ENCODE measurements at places on chromosomes 4 and X.

DNA sequence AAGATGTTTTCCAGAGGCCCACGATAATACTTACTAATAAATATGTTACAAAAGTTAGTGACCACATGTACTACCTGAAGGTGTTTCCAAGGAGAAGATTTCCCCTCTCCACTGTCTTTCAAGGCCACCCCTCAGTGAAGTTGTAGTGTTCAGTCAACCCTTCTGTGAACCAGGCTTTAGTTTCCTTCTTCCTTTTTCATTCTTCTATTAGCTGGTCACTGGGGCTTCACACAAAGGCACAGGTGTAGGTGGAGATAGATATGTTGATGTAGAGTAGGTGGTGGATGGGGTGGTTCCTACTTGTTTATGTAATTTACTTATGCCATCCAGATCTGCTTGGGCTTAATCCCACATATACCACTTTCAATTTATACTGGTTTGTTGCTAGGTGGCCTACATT, 43.3 kb upstream of the ADAM29 start:
- no peak for DNase-seq

DNA sequence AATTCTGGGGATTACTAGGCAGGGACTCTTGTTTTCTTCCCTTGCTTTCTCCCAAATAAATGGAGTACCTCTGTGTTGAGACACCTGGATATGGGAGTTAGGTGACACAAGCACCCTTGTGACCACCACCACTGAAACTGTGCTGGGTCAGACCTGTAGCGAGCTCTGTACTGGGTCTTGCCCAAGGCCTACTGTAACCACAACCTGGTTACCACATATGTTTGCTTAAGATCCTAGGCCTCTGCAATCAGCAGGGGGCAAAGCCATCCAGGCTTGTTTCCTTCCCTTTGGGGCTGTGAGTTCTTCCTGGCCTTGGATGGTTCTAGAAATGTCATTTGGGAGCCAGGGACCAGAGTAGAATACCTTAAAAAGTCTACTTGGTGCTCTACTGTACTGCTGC, 49.4 kb downstream of the LPAR4 start:
- DNase-seq: no peak

GRCh38 chr4:1713003-1713851, 1.1 kb upstream of the SLBP start:
- no peak for DNase-seq

DNA sequence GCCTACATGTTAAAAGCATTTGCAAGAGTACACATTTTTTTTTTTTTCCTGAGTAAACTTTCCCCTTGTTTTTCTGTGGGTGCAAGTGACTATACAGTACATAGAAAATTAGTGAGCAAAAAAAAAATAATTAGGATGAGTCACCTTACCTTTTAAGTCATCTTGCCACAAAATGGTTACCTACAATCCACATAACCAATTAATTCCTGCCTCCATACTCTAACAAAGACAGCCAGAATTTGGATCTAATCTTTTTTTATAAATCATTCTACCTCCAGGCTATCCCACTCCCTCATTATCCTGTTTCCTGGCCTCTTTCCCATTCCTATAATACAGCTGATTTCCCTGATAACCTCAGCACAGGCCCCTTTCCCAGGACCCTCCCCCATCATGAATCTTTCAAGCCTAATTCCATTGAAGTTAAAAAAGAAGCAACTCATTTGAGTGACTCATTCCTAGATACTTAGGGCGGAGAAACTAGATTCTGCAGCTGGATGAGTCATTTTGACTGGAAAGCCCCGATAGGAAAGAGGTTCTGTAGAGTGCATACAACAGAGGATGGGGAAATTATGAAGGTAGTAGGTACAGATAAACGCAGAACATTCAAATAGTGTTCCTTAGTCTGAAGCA, 128.2 kb downstream of the C4orf51 start:
- DNase-seq: no peak

GRCh38 chr4:173012608-173013007, 156.0 kb upstream of the GALNT7 start:
- DNase-seq: no peak

GRCh38 chrX:12139934-12140611, 1.8 kb downstream of the FRMPD4 start:
- no peak for DNase-seq

DNA sequence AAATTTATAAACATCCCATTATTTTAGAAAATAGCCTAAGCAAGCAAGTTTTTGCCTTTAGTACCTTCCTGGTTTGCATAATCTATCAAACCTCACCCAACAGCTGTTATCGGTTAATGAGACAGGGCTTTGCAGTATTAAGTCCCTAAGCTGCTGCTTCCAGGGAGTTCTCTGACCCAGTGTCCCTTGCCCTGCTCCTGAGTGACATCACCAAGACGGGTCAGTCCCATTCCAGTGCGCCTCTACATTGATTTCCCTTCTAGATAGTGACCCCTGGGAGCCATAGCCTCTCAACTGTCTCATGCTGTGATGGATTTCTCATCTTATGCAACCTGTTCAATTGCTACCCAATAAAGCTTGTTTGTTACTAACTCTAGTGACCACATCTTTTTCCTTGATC, 410.4 kb downstream of the SPOCK3 start:
- DNase-seq: no peak

DNA sequence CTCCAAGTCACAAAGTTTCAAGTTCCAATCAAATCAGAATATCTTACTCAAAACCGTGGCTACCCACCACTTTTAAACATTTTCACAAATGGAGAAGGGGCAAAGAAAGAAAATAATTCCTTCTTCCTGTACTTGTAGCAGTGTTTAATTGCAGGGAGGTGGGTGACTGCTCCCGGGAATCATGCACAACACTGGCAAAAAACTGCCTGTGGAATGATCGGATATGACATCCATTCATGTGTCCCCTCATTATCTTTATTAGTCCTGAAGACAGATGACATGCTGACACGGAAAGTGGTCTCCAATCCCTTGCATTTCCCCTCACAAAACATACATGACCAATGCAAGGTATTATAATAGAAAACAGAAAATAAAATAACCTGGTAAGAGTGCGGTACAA, 2.0 kb downstream of the TSPAN5 start:
- DNase-seq: no peak

GRCh38 chr4:43651991-43652390, 759.5 kb downstream of the GRXCR1 start:
- no peak for DNase-seq

DNA sequence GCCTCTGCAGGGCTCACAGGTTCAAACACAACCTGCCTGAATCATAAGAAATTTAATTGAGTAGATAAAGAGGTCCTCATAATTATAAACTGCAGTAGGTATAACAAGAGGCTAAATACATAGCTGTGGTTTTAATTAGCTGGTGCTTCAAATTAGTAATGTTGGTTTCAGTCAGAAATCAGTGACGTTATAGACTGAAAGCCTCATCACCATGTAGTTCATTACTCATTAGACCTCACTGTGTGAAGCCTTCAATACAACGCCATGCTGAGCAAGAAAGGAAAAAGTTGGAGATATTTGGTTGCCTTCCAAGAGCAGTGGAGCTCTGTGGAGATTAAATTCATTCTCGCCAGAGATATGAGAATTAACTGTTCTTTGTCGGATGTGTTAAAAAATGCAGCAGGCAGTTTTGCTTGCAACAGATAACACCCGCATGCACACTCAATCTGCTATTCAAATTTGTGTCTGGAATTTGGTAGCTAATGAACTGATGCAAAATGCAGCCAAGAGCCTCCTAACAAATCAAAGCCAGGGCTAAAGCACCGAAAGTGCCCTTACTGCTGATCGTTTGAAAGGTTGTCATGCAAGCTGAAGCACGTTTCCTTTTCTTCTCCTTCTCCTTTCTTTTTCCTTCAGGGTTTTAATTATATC, 148.9 kb downstream of the AFF2 start:
- DNase-seq: no peak

- no peak for DNase-seq
These were observed 17.8 kb downstream of the HSD17B13 start for GRCh38 chr4:87304745-87305432.

DNA sequence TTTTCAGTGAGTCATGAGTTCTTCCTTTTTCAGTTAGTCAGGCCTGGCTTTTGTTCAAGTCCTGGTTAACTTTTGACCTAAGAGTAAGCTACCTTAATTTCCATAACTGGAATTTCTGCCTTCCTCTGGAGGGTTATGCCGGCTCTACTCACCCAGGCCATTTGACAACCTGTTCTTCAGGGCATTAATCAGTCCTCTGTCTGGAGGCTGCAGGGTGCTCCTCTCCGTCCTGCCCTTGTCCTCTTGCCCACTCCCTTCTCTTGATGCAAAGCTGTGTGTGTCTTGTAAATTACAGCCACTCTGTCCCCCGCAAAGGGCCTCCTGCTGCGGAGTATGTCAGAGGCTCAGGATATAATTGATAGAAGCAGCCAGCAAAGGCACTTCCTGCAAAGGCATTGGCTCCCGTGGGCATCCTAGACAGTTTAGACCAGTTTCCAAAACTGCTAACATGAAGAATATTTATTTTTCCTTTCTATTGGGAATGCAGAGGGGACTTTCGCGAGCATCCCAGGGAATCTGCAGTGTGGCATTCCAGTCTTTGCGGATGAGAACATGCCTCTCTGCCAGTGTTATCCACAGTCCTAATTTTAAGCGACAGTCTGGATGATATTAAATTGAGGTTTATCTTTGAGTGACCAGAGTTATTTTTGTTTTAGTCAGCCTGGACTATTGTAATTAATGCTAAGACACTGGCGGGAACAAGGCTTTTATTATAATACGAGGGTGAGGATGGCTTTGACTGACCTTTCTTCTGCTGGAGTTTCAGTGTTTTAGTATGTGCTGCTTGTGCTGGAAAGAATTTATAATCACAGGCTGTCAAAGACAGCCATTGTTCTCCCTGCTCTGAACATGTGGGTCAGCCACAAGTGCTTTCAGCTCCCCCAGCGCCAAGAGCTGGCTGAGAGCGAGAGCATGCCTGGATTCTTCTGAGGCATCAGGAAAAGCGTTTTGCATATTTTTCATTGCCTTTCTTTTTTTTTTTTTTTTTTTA, 74.2 kb downstream of the LIMCH1 start:
- no peak for DNase-seq

- DNase-seq: no peak
These were observed 195.2 kb downstream of the KDR start for GRCh38 chr4:54930226-54930625.

DNA sequence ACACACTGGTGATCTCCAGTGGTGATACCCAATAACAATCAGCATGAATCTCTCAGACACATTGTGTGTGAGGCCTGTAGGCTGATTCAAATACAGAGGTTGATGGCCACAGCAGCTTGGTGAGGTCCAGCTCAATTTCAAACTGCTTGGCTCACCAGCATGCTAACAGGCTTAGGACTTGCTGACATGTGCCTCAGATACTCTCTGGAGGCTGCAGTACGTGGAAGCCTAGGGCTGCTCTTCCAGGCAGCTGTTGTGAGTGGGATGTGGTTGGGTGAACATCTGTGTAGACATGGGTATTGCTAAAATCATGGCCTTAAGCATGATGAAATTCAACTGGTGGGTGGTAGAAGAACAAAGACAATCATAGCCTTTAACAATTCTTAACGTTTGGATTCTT, 4.3 kb downstream of the CXCL9 start:
- no peak for DNase-seq

DNA sequence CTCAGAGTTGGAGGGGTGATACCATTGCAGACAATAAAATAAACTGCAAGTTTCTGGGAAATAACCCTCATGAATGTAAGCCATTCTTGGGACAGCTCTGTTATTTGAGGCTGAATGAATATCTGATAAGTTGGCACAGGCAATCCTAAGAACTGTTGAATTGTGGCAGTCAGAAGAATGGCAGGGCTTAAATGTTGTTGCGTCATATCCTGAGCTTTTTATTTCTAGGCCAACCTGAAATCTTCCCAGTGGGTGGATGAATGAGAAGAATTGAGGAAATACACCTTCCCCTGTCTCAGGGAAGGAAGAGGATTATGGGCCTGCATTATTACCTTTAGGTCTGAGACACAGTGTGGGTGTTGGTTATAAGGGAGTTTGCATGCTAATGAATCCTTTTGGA, 64.4 kb upstream of the C4orf54 start:
- DNase-seq: no peak

DNA sequence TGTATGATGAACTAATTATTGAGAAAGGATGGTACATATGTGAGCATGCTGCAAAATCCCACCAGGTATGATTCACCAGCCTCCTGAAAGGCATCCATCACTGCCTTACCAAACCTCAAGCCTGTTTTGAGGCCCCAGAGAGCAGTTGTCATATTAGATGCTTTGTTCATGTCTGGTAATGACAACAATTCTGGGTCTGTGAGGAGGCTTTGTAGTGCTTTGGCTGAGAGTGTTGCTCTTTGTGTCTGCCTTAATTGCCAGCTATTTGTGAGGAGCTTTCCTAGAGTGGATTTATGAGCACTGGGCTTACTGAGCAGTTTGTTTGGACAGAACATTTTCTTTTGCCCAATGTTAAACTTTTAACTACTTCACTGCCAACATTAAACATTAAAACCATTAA, 69.2 kb downstream of the HEPH start:
- DNase-seq: no peak

DNA sequence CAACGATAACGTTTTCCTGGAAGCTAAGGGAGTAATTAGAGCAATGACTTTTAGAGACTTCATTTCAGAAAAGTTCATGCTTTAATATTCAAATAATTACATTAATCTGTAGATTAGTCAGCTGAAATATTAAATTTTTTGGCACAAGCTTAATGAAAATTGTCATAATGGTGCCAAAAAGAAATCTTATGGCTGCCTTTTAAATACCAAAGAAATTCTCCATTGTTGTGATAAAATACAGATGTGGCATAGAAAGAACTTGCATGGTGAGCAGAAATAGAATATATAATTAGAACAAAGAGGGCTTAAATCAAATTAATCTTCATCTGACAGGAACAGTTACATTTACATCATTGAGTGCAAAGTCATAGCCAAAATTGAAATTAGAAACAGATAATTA, 263.5 kb downstream of the AFF2 start:
- DNase-seq: no peak

DNA sequence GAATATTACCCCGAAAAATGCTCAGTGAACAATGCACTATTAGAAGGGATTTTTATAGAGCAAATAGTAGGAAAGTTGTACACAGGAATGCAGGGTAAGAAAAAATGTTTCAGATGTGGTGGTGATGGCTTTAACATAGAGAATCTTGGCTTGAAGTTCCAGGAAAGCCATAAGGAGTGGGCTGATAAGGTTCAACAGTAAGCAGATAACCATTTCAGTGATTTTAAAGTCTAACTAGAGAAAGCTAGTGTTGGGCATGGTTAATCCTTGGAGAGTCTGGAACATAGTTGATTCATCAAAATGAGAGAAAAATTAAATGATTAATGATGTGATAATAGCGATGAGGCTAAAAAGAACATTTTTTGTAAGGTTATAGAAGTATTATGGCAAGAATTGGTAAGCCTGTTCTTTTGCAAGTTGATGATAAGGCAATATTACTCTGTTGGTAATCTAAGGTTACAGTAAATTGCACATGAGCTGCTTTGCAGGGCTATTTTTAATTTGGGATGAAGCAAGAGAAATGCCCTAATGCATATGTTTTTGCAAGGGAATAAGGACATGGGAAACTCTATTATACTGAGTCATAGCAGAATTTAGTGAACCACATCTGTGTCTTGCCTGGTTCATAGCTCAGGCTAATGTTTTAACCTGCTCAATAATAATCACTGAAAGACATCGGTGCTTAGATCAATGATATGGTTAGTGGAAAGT, 44.3 kb downstream of the GALNTL6 start:
- no peak for DNase-seq

- DNase-seq: no peak
These were observed 275.5 kb downstream of the PPARGC1A start for GRCh38 chr4:23614284-23614892.

GRCh38 chrX:57211906-57212305, 74.6 kb upstream of the FAAH2 start:
- no peak for DNase-seq

- no peak for DNase-seq
These were observed 144.9 kb downstream of the STIM2 start for GRCh38 chr4:27005501-27005900.
